ENCODE measurements at places on chromosomes 1 and 21.

DNA sequence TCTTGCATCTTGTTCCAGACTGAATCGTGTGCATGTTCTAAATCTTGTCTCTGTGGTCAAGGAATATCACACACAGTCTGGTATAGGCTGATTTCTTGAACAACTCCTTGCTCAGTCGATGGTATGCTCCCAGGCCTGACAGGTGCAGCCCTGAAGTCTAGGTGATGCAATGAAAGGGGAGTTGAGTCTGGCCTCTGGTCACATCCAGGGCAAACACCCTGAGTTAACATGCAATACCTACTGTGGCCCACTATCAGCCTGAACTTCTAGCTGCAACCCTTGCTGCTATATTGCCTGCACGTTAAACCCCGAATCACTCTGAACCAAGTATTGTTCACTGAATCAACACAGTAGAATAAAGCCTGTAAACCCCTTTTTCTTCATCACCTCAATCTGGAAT, 303.4 kb downstream of the USP25 start:
- DNase-seq, result no peak

DNA sequence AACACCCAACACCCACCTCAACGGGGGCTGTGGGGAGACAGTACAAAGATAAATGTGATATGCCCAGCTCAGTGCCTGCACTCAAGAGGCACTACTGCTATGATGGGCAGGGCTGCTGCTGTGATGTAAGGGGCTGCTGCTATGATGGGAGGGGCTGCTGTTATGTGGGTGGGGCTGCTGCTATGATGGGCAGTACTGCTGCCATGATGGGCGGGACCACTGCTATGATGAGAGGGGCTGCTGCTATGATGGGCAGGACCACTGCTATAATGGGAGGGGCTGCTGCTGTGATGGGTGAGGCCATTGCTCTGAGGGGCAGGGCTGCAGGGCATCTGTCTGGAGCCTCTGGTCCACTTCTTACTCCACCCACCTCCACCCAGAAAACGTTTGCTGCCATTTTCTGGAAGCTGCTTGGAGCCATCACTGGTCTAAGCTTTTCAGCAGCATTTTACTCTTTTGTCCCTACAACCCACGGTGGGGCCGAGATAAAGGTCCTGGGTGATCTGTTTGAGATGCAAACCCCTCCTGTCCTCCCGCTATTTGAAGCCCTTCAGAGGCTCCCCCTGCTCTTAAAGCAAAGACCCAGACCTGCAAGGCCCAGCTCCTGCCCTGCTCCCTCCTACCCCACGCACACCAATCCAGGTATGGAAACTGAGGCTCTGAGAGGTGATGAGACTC, 656.9 kb downstream of the PTPRU start:
- DNase-seq, result no peak

DNA sequence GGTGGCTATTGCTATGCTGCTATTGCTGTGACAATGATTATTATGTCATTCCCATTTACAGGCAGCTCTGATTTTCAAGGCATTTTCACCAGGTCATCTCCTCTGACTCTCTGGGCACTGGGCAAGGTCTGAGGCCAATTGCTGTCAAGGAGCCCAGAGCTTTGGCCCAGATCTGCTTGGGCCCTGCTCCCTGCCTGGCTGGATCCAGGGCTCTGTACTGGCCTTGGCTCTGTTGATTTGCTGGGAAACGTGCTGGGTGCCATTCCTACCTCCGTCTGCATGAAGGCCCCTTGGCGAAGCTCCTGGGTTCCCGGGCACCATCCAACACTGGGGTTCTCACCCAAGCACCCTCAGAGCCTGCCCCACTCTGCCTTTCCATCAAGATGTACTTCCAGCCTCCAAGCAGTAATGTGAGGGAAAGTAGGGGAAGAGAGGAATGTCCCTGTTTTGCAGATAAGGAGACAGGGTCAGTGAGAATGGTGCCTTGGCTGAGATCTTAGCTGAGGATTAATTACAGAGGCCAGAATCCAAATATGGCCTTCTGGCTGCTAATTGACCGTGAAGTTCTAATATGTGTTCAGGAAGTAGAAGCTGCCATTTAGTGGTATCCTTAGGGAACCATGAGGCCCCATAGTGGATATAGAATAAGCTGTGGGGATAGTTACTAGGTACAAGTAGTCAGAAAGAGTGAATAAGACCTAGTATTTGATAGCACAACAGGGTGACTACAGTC, 63.9 kb downstream of the HTR6 start:
- no peak for DNase-seq

DNA sequence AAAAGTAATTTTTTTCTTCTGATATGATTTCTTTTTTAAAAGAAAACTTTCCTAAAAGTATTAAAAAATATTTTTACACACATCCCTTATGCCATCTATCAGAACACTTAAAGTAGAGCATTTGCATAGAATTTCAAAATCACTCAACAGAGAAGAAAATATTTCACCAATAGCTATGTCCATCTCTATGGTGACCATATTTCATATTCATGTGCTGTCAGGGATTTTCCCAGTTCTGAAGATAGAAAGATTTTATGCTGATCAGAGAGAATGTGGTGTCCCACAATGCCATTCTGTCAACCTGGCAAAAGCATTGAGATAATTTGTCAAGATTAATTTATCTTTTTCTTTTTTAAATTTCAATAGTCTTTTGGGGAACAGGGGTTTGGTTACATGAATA, 87.0 kb downstream of the C4BPA start:
- DNase-seq, result no peak

GRCh38 chr1:181044449-181044966, 10.7 kb downstream of the MR1 start:
- no peak for DNase-seq

- no peak for DNase-seq
Measured at GRCh38 chr1:119431836-119432235, 16.9 kb downstream of the HSD3B2 start.

GRCh38 chr1:30942326-30942963, 33.9 kb upstream of the SDC3 start:
- DNase-seq, result no peak

- no peak for DNase-seq
Measured at GRCh38 chr1:228314658-228315483, 91.8 kb downstream of the TRIM11 start.

DNA sequence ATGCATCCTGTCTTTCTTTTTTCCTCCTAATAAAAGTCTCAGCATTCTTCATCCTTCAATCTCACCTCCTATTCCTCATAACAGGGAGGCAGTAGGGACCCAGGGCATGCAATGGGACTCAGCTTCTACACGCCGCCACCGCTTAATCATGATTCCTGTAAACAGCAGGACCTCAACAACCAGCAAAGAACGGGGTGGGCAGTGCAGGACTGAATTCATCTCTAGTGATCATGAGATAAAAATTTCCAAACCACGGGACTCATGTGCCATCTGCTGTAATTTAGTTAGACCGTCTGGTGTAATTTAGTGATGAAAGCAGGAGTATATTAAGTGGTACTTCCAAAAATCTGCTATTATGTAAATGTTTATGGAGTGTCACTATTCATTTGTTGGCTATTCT, 5.4 kb downstream of the PRAMEF12 start:
- DNase-seq, result no peak

- DNase-seq, result no peak
Measured at GRCh38 chr1:59481881-59482505, 185.1 kb downstream of the FGGY start.

DNA sequence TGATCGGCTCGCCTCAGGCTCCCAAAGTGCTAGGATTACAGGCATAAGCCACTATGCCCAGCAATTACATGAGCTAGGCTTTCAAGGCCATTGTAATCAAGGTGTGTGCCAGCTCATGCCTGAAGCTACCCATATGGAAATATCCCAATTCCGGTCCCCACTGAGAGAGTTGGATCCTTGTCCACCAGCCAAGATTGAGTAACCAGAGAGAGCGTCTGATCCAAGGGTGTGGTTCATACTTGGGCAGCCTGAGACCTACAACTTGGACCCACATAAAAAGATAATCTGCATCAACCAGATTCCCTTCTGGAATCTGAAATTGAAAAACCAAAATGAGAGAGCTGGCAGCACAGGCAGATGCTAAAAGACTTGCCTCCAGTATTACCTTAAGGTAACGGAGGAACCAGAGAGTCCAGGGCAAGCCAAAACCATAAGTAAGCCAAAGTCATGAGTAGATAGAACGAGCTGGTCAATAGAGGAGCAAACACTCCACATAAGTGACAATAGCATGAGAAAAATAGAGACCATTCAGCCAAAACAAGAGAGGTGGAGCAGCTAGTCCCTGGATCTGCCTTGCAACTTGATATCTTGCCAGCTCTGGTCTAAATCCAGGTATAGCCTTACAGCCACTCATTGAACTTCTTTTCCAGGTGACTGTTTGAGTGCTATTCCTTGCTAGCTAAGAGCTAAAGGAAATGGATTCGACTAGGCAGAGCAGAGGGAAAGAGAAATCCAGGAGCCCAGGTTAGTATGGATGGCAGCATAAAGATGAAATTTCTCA, 63.8 kb upstream of the ATP1A1 start:
- no peak for DNase-seq

All from nucleus accumbens (tissue), 56 donors.